ENCODE measurements at places on chromosomes 4 and X.

- DNase-seq, result no peak
These were observed 13.9 kb upstream of the PRDM8 start for GRCh38 chr4:80183250-80184052.

DNA sequence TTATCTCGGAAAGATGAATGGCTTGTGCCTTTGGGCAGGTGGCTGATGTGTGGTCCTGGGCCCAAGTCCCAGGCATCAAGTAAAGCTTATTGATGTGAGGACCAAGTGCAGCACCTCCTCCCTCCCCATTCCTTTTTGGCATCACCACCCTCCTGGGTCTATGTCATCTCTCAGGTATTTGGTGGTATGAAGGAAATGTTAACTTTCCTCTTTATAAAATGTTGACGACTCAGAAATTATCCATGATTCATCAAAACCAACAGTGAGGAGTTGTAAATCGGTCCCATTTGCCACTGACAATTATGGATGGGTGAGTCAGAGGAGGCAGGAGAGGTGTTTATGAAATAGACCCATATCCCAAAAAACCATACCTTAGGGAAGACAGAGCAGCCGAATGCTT lies 229.4 kb upstream of the GATB start:
- DNase-seq, result peak; percentile 16

DNA sequence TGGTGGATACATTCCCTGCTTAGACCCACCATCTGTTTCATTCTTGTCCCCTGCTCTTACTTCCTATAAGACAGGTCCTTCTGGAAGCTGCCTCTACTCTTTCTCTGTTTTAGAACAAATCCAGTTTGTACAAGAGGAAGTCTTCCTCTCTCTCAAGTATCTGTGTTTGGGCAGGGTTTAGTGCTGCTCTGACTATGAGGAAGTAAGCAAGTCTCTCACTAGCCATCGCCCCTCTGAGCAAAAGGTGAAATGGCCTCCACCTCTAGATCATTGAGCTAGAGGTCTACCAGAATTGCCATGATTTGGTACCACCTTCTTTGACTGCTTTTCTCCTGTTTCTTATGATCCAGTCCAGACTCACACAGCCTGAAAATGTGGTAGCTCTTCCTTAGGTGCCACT lies 8.4 kb downstream of the BTK start:
- DNase-seq, result no peak

GRCh38 chrX:97200454-97200853 lies 316.7 kb downstream of the RPA4 start:
- no peak for DNase-seq

- DNase-seq, result no peak
These were observed 88.0 kb downstream of the RAB28 start for GRCh38 chr4:13396161-13396560.

DNA sequence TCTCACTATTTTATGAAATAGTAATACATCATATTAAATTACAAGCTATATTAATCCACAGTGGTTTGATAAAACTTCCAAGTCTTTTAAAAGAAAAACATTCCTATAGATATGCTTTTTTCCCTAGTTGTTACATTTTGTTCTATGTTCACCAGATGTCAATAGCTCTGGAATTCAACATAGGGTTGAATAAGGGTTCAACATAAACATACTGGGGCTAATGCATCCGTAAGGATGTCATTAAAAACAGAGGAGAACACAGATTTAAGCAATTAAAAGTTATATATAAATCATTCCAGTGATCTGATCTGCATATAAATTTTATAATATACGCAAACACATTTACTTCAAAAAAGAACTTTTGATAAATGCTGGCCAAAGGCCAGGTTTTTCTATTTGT lies 32.5 kb downstream of the SULT1B1 start:
- DNase-seq, result no peak

GRCh38 chrX:149937871-149938426 lies 342 bp downstream of the EOLA2 start:
- DNase-seq, result no peak

GRCh38 chrX:131288738-131289511 lies at the start of gene IGSF1:
TSS of gene IGSF1 (minus strand) at chrX:131289306. CDS start at chrX:131286674, 2,632 bp downstream.
- no peak for DNase-seq

DNA sequence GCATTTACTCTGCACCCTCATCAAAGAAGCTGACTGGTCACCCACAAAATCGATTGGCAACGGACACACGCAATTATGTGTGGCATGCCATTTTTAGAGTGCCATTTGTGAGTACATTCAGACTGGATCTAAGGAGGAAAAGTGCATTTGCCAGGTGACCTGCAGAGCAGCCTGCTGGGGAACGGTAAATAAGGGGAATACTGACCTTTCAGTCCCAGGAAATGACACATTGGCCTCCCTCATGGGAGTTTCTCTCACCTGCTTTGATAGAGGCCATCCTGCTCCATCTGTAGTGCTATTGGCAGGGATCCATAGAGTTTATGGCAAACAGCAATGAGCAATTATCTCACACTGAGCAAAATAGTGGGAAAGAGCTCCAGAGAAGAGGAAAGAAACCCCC lies 127.8 kb downstream of the DDX53 start:
- DNase-seq, result no peak

GRCh38 chr4:112225157-112225556 lies 6.4 kb upstream of the AP1AR start:
- DNase-seq, result no peak

DNA sequence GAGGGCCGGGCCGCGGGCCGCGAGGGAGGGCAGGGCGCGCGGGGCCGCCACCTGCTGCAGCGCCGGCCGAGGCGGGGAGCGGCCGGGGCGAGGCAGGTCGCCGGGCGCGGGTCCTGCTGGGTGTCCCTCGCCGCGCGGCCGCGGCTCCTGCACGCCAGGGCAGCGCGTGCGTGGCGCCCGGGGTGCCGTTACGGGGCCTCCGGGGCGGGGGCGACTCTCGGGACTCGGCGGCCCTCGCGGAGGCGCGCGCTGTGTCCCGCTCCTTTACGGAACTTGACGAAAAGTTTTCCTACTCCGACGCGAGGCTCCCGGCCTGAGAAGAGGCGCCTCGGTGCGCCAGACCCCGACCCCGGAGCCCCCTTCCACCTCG lies 329 bp downstream of the TBC1D14 start:
- DNase-seq, result no peak

DNA sequence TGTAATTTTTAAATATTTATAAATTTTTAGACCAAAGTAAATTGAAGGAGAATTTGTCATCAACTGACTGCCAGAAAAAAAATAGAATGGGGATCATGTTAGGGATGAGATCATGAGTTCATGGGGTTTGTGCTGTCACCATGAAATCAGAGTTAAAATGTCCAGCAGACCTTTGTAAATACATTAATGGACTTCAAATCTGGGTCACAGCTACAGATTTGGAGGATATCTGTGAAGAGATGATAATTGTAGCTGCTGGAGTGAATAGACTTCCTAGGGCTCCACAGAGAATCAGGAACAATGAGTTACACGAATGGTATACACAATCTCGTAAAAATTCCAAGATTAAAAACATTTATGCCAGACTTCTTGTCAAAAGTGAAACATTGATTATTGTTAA lies 6.6 kb downstream of the FSTL5 start:
- DNase-seq, result no peak

- peak; percentile 90 for DNase-seq
These were observed 16.2 kb upstream of the FHL1 start for GRCh38 chrX:136130931-136131833.

Data from fibroblast of skin of left biceps (primary cell).